ENCODE measurements at places on chromosomes 4 and X.
A peak's percentile ranks its signal among the peaks of the same experiment; 100 is the strongest.

GRCh38 chrX:150254909-150255308 is 108.2 kb upstream of the MAMLD1 start:
- no peak for DNase-seq

DNA sequence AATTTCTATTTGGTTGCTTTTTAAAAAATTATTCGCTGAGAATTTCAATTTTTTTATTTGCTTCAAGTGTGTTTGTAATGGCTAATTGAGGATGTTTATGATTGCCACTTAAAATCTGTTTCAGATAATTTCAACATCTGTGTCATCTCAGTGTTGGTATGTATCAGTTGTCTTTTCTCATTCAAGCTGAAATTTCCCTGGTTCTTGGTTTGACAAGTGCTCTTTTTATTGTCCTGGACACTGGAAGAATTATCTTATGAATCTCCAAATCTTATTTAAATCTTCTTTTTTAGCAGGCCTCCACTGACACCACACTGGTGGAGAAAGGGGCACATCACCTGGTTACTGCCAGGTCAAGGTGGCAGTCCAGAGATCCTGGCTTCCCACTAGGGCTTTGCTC is 21.5 kb downstream of the CHST7 start:
- no peak for DNase-seq

DNA sequence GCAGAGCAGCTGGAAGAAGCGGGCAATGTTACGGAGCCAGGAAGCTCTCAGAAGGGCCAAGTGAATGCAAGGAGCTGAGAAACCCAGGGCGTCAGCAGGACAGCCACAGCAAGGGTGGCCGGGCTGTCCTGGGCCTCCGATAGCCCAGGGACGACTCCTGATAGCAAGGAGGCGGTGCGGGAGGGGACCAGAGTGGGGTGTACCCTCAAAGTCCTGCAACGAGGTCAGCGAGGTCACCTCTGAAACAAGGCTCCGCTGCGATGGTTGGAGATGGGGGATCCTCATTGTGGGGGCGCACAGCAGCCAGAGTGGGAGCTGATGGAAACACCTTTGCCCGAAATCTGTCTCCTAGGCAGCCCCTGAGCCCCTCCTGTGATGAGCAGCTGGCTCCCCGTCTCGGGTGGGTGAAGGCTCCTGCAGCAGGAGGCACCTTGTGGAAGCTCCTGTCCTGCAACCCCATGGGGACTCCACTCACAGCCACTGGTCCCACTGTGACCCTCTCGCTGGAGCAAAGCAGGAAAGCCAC is 4.3 kb upstream of the CCNQ start:
- no peak for DNase-seq

- DNase-seq: peak; percentile 8
Measured at GRCh38 chrX:9785944-9786797, at the start of gene SHROOM2. Gene SHROOM2, plus strand, starts transcription at chrX:9786429. Its CDS starts 117 bp downstream, at chrX:9786546.

DNA sequence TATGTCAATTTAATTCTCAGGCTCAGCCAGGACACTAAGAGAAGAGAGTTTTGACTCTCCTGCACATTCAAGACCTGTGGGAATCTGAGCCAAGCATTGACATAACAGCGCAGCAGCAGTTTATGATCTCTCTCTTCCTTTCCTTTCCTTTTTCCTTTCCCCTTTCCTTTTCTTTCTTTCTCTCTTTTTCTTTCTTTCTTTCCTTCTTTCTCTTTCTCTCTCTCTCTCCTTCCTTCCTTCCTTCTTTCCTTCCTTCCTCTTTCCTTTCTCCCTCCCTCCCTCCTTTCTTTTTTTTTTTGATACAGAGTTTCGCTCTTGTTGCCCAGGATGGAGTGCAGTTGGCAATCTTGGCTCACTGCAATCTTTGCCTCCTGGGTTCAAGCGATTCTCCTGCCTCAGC is 21.6 kb downstream of the SAT1 start:
- no peak for DNase-seq

DNA sequence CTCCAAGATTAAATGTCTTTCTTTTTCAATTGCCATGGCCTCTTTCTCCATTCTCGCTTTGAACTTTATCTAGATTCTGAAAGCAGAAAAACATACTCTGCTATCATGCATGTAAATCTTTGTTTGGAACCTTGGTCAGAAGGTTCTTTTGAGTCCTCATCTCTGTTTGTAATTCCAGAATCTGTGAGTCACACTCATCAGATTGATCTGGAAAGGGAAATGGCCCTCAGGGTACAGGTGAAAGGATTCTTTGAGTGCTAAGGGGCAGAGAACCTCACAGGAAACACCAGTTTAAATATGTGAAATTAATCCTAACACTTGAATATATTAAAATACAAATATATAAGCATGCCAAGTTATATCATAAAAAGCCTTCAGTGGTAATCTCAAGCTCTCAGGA is 211.0 kb upstream of the ADGRL3 start:
- no peak for DNase-seq

DNA sequence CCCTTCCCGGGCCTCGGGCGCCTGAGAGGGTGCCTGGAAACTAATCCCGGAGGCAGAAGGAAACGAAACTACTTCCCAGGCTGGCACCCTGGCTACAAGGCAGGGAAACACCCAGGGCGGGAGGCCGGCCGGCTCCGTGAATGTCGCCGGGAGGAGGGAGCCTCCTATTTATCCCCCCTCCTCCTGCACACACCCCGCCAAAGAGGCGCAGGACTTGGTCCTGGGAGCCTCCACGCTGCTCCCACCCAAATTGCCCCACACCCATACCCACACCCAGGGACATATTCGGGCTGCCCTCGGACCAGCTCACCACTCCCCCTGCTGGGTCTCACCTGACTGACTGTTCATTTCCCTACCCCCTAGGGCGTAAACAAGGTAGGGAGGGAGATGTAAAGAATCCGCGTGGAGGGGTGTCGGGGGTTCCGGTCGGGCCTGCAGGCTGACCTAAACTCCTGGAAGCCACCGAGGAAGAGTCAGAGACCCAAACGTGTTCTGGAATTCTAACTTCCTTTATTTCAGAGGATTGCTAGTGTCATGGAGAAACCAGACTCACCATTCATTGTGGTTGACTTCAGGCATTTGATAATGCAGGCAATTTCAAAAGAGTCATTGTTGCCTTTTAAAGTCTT is at the start of gene BTC:
Gene BTC, minus strand, starts transcription at position 142 of the 629 bp plus-strand sequence. CDS start 198 bp downstream, outside the sequence.
- no peak for DNase-seq

- DNase-seq: no peak
Measured at GRCh38 chr4:112550728-112551127, 34.7 kb upstream of the NEUROG2 start.

DNA sequence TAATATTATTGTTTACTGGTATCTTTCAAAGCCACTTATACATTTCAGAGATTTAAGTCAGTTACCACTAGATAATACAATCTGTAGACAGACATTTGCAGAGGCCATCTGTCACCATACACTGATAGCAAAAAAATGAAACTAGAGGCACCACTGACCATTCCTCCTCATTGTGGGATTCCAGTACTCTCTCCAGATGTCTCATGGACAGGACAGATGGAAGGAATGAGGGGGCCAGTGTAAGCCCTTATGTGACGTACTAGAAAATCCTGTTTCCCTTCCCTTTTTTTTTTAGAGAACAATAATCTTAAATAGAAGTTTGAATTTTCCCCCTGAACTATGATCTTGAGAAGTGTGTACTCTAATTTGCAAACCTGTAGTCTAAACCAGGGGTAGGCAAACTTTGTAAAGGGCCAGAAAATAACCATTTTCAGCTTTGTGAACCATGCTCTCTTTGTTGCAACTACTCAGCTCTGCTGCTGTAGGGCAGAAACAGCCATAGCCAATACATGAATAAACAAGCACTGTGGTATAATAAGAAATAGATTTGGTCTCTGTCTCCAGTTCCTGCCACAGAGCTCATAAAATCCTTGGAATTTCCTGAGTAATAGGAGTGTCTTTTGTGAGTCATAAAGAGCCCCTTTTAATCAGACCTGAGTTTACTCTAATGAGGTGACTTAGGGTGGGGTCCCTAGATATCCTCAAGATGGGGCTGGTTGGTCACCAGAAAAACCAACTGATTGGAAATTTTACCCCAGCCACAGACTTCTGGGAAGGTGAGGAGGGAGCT is 90.4 kb downstream of the MOSPD2 start:
- DNase-seq: no peak
